ENCODE measurements at places on chromosomes 7 and 10. TPM values are rescaled to one million over a fixed set of nuclear protein-coding genes. Genes with fewer than 3 reads are reported as not detected.

Gene ACSM6
- total RNA-seq = not detected

Gene ACBD7
- total RNA-seq = 0.35 TPM

Gene JMJD1C
- 184 TPM for total RNA-seq

Gene HILPDA
- total RNA-seq = 2.5 TPM

Gene SLC29A4
- 0.32 TPM for total RNA-seq

Gene HNRNPA2B1
- total RNA-seq = 414 TPM

Gene CDK6
- total RNA-seq = 61.4 TPM

Gene AGAP9
- total RNA-seq = 13.1 TPM

Gene SPDYE2
- 0.58 TPM for total RNA-seq
